ENCODE measurements at places on chromosomes 1 and 21.

GRCh38 chr1:200671235-200671786 is 1.6 kb upstream of the DDX59 start:
- DNase-seq, result no peak

DNA sequence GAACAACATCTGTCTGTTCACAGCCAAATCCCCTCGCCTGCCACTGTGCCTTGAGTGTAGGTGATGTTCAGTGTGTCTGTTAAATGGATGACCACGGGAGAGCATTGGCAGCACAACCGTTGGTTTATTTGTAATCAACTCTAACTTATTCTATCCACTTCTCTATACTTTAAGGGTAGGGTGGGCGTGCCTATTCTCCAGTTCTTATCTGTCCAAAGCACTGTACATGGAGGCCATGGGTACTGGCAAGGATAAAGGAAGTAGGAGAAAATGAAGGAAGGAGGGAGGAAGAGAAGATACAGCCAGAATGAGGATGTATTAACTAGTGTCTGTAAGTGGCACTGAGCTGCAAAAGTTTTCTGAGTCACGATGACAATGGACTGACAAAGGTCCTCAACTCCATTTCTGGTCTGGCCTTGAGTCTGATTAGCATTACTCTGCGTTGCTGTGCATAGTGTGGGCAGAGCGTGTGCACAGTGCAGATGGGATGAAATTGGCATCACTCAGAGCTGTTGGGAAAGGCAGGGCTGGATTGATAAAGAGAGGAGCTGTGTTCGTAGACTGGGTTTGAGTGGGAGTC is 7.1 kb downstream of the RHOU start:
- no peak for DNase-seq

- no peak for DNase-seq
Measured at GRCh38 chr1:79128722-79129121, 122.2 kb upstream of the ADGRL4 start.

- no peak for DNase-seq
Measured at GRCh38 chr1:24506691-24507381, 4.2 kb downstream of the RCAN3 start.

- no peak for DNase-seq
Measured at GRCh38 chr1:54051933-54052430, 1.0 kb downstream of the TMEM59 start.

- no peak for DNase-seq
Measured at GRCh38 chr21:26001356-26001755, 169.2 kb downstream of the APP start.

GRCh38 chr1:92583821-92584760 is 97.4 kb upstream of the GFI1 start:
- no peak for DNase-seq

DNA sequence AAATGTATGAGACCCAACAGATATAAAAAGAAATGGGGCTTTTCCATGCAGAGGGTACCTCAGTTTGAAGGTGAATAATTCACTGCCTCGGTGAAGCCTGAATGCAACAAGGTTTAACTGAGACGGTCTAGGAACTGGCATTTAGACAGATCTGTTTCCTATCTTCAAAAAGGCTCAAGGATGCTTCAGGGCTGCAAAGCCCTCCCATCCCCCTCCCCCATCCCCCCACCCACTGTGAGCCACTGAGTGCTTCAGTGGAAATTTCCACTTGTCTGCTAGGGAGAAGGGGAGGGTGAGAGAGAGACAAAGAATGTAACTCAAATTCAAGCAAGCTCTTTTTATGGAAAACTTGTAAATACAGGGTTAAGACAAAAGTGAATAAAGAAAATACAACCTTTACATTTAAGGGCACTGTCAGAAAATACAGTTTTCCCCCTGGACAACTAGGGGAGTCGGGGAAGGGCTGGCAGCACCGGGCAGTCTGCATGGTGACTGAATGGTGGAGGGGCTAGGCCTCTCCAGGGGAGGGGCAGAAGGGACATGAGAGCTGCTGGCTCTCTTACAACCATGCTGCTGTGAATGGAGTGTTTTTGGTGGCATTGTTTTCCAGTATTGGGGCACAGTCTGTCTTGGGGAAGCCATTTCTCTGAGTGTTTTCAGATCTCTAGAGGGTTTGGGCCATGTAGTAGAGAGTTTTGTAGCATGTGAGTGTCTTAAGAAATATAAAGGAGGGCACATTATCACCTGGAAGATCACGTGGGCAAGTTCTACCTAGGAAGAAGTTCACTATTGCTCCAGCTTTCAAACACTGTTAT is 56.7 kb downstream of the MRPS6 start:
- DNase-seq, result no peak

- DNase-seq, result no peak
Measured at GRCh38 chr1:65097076-65097475, 50.9 kb upstream of the AK4 start.

DNA sequence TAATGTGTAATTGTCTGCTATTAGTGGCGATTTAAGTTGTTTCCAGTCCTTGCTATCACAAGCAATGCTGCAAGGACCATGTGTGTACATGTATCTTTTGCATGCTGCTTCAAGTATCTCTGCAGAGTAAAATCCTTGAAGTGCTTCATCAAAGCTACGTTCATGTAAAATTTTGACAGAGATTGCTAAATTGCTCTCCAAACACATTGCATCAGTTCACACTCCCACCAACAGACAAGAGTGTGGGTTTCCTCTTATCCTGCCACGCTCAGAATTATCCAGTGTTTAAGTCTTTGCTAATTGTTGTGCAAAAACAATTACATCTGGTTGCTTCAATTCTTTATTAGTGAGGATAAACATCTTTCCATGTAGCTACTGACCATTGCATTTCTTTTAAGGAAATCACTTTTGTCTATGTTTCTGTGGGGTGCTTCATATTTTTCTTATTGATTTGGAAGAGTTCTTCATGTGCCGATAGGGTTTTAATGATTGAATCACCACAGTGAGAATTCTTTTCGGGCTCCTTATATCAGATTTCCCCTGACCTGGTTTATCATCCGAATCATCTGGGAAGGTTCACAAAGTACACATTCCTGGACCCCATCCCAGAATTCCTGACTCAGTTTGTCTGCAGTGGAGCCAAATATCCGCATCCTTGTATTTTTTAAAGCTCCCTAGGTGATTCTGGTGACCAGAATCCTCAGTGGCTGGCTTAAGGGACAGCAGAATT is 56.3 kb upstream of the GALNT2 start:
- DNase-seq, result no peak

- DNase-seq, result no peak
Measured at GRCh38 chr1:44694863-44695478, 20.5 kb downstream of the ARMH1 start.

- no peak for DNase-seq
Measured at GRCh38 chr1:48082271-48082962, 85.2 kb upstream of the TRABD2B start.

- no peak for DNase-seq
Measured at GRCh38 chr1:230048322-230048721, 18.7 kb upstream of the GALNT2 start.

All from stimulated activated CD4-positive, alpha-beta T cell treated with anti-CD3 and anti-CD28 coated beads, Interleukin-2, amount 100 ng/mL, for 4 hours (primary cell).